ENCODE measurements at places on chromosomes 1 and 21. TPM values are rescaled to one million over a fixed set of nuclear protein-coding genes. Genes with fewer than 3 reads are reported as not detected.

The FAM151A gene
- total RNA-seq, result not detected

The NCF2 gene
- 0.07 TPM for total RNA-seq

The PLEKHA6 gene
- total RNA-seq, result 6.8 TPM

The CPLANE2 gene
- 10.3 TPM for total RNA-seq

The KCNJ9 gene
- total RNA-seq, result not detected

The OR2AK2 gene
- total RNA-seq, result not detected

The AJAP1 gene
- not detected for total RNA-seq

The CASZ1 gene
- total RNA-seq, result 0.99 TPM

The ABCA4 gene
- total RNA-seq, result 2.4 TPM

The LAMC2 gene
- 13.0 TPM for total RNA-seq

The RAB7B gene
- total RNA-seq, result 0.59 TPM

The HRNR gene
- total RNA-seq, result not detected

The ARHGAP29 gene
- total RNA-seq, result 159 TPM
